ENCODE measurements at places on chromosomes 2 and 18. TPM values are rescaled to one million over a fixed set of nuclear protein-coding genes. Genes with fewer than 3 reads are reported as not detected.

SPEG gene
- 235 TPM for polyA plus RNA-seq

PHLPP1 gene
- polyA plus RNA-seq = 7.3 TPM

LYPD6B gene
- not detected for polyA plus RNA-seq

ASTL gene
- polyA plus RNA-seq = not detected

KCNF1 gene
- polyA plus RNA-seq = 3.8 TPM

DNA sequence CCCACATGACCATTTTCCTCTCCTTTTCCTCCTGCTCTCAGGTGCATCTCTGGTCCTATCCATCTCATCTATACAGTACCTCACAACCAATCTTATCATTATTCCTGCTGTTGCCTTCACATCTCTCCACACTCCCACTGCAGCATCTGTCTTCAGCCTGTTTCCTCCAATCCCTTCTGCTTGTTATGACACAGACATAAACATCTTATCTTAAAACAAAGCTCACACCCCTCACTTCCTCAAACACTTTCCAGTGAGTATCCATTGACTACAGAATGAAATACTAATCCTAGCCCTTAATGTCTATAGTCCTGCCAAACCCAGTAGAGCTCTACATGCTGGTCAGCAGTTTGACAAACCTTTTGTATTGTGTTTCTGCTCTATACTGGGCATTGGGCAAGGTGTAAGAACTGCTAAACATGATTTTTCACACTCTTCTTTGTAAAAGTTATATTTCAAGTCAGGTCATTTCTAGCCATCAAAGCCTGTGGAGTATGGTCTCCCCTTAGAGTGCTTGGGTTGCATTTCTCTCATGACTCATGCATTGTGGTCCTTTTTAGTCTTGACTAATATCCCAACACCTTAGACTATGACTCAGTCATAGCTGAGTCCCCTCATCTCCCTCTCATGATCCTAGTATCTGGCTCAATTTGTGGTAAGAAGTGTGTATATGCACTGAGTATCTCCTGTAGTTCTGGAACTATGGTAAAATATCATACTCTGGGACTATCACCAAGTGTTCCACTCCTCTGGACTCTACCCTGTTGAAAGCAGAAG, 187.0 kb downstream of the CYRIA start:
- DNase-seq = no peak

DNA sequence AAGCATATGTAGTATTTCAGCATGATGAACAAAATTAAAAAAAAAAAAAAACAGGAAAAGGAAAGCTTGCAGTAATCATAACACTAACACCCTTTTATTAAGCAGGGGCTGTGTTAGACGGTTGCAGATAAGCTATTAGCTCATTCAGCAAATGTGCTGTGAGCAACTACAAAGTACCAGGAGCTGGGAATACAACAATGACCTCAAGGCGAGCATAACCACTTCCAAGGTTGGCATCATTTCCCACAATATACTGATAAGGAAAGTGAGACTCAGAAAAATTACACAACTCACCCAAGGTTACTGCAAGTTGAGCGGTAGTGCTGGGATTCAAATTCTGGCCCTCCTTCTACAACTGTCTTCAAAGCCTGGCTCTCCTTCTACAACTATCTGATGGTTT, 38.2 kb upstream of the ACTR3 start:
- no peak for DNase-seq

DNA sequence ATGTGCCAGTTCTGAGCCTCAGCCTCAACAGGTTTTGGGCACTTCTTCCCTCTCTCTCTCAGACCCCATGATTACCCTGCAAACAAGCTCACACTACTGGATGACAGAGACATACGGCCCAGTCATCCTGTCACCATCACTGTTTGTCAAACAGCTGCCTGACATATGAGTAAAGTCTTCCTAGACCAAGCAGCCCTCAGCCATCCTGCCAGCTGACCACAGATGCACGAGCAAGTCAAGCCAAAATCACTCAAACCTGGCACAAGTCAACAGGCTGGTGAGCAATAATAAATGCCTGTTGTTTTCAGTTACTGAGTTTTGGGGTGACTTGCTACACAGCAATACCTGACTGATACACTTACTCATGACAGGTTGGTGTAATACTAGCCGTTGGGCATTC, 75.5 kb upstream of the KLF7 start:
- no peak for DNase-seq

GRCh38 chr2:125684932-125685331, 971.0 kb upstream of the GYPC start:
- no peak for DNase-seq

DNA sequence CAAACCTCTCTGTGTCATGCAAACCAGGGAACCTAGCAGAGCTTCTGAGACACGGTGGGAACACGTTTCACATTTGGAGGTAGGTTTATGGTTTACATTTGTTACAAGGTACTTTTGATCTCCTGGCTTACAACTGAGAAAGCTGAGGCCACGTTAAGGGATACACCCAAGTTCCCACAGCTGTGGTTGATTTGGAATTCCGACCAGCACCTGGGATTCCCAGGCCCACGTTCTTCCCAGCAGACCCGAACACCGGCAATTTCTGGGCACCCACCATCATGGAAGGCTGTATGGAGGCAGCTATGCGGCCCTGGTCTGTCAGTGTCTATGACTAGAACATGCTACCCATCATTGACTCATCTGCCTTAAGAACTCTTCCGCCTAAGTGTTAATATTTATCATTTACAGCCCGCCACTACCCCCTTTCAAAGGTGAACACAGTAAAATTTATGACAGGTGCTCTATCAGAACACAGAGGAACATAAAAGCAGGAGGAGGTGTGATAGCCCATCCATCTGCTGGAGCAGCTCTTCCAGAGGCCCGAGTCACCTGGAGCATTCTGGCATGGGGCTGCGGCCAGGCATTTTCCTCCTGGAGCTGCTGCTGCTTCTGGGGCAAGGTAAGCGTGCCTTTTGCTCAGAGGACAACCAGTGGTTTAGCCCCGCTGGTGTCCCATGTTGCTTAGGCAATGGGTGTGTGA, at the start of gene PLB1:
Gene PLB1, plus strand, starts transcription at position 510 of the 700 bp plus-strand sequence. Its CDS starts 55 bp downstream, at position 565.
- no peak for DNase-seq

DNA sequence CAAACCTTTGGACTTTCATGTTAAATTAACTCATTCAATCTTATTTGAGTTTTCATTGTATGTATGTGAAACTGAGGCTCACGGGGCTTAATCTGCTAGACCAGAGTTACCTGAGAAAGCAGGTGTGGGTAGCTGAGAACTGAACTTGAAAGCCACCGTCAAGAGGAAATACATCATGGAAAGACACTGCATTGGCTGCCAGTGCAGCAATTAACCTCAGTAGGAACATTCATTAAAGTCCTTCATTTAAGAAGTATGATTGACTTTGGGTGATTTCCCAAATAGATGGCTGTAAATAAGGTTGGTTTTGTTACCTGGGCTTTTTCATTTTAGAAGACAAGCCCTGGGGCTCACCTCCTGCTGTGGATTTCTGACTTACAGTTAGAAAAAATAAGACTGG, 36.5 kb upstream of the MGAT5 start:
- no peak for DNase-seq

DNA sequence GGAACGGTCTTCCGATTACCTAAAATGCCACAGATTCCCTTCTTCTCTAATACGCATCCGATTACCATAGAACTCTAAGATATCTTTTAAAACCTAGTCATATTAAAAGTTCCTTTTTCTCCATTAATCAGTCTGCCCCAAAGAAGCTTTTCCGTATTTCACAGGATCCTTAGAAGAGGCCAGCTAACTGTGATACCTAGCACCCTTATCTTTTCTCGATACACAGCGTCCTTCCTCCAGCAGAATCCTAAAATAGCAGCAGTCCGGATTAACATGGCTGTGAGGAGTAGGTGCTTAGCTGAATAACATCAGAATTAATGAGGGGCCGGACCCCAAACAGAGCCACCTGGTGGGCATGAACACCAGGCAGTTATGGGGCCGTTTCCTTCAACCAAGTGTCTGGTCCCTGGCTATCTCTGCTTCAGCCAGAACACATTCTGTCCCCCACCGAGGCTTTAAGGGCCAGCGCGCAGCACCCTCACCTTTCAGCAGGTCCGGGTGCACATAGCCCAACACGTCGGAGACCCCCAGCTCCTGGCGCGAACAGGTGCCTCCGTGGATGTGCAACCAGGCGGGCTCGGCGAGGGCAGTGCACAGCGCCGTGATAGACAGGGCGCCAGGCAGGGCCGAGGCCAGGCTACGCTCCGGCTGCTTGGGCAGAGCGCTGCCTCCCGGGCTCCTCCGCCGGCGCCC, 995 bp downstream of the TMEM127 start:
- no peak for DNase-seq

GRCh38 chr2:54176577-54176976, 61.2 kb downstream of the ACYP2 start:
- peak; percentile 16 for DNase-seq

DNA sequence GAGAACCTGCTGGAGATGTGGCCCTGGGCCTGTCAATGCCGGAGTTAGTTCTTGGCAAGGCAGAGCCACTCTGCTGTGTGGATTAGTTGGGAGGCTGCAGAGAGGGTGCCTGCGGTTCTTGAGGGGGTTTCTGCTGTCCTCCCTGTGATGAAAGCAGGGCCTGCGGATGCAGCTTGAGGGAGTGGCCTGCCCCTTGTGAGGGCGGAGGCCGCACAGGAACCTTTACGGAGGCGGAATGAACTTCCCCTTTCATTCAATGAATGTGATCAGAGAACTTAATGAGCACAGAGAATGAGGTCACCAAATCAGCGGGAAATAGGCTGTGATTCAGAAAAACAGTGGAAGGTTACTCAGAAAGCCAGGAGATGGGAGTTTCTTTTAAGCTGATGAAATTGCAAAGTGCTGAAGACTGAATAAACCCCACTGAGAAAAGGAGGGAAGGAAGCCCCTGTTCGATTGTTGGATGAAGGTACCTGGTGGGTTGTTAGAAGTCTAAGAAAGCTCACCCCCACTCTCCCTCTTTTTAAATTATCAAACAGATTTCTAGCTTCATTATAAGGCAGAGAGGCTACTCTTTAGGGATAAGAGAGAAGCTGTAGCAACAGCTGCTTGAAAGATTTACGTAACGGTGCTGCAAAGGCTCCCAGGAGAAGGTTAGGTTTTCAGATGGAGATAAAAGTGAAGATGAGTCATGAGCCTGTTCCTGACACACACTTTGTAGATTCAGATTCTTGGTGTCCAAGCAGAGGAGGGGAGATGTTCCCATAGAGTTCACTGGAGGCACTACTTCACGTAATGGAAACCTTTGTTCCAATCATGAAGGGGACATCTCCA, 47.4 kb downstream of the VWA3B start:
- DNase-seq = no peak

GRCh38 chr18:76386886-76387285, 108.2 kb downstream of the ZNF516 start:
- DNase-seq = no peak

- no peak for DNase-seq
These were observed 11.2 kb downstream of the CASP10 start for GRCh38 chr2:201194097-201194496.

DNA sequence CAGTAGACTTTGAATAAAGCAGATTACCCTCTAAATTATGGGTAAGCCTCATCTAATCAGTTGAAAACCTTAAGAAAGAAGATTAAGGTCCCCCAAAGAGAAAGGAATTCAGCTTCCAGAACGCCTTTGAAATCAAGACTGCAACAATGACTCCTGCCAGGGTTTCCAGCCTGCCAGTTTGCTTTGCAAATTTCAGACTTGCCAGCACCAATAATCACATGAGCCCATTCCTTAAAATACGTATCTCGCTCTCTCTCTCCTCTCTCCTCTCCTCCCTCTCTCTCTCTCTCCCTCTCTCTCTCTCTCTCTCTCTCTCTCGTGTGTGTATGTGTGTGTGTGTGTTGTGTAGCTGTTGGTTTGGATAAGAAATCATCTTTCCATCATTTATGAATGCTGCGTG, 184.2 kb downstream of the PDE1A start:
- no peak for DNase-seq

- no peak for DNase-seq
These were observed 150.4 kb upstream of the SLC1A4 start for GRCh38 chr2:64838817-64839216.

DNA sequence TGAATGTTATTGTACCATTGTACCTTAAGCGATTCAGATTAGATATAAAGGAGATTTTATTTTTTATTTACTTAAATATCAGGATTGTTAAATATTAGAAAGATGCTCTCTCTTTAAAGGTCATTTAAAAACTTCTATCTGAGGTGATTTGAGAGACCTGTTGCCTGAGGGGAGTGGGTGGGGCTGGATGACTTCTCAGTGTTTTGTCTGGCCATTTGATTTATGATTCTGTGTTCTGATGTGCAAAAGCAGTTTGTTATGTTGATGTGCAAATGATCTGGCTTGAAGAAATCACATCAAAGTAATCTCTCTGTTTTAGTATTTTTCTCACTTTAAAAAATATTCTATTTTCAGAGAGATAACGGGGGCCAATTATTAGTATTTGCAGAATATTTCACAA, 370.8 kb downstream of the NUP35 start:
- DNase-seq = no peak

DNA sequence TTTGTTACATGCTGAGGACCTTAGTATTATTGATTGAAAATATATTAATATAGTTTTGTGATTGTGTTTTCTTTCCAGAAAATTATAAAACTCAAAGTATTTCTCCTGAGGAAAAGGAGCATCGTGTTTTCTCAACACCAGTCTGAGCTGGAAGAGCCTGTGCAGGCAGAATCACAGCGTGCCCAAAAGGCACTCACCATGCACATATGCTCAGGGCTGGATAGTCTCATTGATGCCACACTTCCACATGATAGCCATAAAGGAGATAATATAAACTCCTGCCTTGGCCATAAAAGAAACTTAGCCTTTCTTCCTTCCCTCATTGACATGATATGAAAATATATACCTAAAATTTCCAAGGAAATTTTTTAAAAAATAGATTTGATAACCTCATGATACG, 4.0 kb downstream of the PDE1A start:
- no peak for DNase-seq

- DNase-seq = no peak
These were observed 213.3 kb downstream of the NAPG start for GRCh38 chr18:10739152-10739551.

- no peak for DNase-seq
These were observed 7.4 kb downstream of the NAB1 start for GRCh38 chr2:190656301-190656700.

GRCh38 chr18:39774957-39775598, 2180.0 kb upstream of the PIK3C3 start:
- no peak for DNase-seq

DNA sequence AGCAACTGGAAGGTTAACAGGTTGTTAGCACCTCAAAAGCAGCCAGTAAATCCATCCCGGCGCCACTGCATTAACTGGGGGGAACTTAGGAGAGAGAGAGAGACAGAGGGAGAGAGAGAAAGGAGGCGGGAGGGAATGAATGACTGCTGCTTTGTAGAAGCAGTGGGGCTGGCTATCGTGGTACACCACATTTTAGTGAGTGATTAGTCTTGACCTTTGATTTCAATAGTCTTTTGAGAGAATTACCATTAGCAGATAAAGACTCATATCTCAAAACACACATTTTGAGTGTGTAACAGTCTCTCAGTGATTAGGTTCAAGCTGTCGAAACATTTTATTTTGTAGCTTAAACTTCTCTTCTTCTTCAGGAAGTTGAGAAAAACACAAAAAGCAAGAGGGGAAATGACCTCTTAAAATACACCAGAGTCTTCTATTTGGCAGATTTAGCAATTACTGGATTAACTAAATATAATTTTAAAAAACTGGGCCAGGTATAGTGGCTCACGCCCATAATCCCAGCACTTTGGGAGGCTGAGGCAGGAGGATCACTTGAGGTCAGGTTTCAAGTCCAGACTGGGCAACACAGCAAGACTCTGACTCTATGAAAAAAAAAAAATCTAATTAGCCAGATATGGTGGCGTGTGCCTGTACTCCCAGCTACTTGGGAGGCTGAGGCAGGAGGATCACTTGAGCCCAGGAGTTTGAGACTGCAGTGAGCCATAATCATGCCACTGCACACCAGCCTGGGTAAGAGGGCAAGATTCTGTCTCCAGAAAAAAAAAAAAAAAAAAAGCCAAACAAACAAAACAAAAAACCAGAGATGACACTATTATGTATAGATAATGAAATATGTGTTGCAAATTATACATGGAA, 22.0 kb upstream of the PNO1 start:
- DNase-seq = no peak

Measured in forelimb muscle (tissue), 1 donor.